ENCODE measurements at places on chromosomes 3 and 15.

DNA sequence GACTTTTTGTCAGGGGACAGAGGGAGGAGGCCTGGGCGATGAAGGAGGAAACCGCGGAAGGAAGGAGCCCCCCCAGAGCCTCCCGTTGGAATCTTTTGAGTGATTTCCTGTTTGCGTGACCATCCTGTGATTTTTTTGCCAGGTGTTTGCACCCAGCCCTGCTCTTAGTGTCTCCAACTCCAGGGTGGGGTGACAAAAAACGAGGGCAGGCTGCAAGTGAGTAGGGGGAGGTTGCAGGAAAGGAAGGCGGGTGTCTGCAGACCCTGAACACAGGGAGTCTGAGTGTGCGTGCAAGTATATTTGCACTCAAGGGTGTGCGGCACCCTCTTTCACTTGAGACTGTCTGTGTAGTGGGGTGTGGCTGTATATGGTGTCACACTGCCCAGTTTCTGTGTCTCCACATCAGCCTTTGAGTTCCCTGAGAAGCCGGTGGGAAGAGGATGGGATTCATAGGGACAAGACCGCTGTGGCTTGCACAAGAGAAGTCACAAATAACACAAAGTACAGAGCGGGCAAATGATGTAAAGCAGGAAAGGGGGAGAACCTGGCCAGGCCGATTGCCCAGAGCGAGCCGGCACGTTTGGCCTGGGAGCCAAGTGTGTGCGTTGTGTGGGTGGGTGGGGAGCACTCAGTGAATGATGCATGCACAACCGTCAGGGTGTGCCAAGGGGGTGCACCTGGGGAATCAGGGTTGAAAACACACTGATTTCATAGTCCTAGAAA is 6.6 kb downstream of the ISLR2 start:
- peak; percentile 36 for DNase-seq

- no peak for DNase-seq
These were observed 46.7 kb downstream of the SLC9C1 start for GRCh38 chr3:112247350-112247749.

GRCh38 chr3:454986-455385 is 258.4 kb downstream of the CHL1 start:
- no peak for DNase-seq

DNA sequence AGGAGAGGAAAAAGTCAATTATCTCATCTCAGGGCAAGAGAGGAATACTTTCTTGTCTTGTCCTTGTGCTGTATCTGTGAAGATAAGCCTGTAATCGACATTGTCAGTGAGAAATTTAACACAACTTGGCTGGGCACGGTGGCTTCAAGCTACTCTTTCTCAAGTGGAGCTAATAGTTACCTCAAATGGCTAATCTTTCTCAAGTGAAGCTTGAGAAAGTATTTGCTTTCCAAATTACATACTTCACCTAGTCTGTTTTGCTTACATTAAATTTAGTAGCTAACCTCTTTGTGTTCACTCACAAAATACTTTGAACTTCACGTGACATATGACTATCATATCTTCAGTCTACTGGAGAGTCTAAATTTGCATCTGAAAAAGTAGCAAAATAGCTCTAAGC is 48.3 kb upstream of the B3GALNT1 start:
- no peak for DNase-seq

GRCh38 chr3:98545940-98546339 is 14.2 kb downstream of the GPR15 start:
- DNase-seq: no peak

- no peak for DNase-seq
These were observed 70.7 kb downstream of the CYP19A1 start for GRCh38 chr15:51267703-51268083.

GRCh38 chr3:188832146-188832545 is 339.6 kb upstream of the TPRG1 start:
- no peak for DNase-seq

- DNase-seq: no peak
These were observed 176.2 kb upstream of the GOLIM4 start for GRCh38 chr3:168271932-168272331.

GRCh38 chr3:181384970-181385369 is 326.8 kb upstream of the SOX2 start:
- no peak for DNase-seq

GRCh38 chr3:123562547-123562946 is 22.3 kb downstream of the HACD2 start:
- DNase-seq: no peak

DNA sequence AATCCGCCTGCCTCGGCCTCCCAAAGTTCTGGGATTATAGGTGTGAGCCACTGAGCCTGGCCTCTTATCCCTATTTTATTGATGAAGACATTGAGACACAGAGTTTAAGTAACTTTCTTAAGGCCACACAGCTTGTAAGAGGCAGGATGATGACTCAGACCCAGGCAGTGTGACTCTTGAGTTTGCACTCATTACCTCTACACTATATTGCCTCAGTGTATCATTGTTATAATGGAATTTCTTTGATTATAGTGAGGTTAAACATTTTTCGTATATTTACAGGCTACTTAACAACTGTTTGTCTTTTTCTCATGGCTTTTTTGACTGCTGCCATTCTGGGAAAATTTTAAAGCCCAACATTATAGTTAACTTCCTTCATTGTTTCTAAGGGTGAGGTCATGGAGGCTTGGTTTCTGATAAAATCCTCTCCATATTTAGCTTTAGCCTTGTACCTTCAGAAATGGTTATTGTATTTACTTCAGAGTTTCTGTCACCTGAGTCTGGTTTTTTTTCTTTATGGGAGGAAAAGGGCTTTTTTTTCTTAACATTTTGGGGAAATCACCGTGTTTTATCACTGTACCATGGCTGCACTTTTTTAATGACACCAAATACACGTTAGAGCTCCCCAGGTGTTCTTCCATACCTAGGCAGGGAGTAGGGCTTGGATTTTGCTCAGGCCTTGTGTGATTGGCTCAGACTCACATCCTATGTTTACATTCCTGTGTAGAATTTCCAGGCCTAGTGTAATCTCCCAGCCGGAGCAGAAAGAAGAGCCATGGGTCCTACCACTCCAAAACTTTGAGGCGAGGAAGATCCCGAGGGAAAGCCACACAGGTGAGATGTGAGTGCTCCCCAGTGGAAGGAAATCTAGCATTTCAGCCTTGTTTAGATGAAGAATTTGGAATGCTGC is 6.3 kb downstream of the ZNF774 start:
- no peak for DNase-seq

DNA sequence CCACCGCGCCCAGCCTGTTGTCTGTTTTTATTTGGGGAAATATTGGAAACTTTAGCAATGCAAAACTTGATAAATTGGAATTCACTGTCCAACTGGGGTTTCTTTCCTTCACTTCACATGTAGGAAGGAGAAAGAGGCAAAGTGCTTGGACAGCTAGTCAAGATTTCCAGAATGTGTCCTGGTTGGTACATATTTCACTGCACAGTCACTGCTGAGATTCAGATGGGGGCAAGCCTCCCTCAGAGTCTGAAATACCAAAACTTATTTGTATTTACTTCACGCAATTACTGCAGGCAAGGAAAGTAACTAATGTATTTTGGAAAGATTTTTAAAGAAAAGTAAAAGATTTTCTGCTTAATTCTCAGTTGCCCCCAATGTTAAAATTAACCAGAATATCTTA is 21.0 kb downstream of the LRRC31 start:
- no peak for DNase-seq

GRCh38 chr15:56715220-56715619 is 18.1 kb downstream of the ZNF280D start:
- DNase-seq: no peak

GRCh38 chr15:39130556-39131379 is 450.1 kb upstream of the THBS1 start:
- DNase-seq: no peak

DNA sequence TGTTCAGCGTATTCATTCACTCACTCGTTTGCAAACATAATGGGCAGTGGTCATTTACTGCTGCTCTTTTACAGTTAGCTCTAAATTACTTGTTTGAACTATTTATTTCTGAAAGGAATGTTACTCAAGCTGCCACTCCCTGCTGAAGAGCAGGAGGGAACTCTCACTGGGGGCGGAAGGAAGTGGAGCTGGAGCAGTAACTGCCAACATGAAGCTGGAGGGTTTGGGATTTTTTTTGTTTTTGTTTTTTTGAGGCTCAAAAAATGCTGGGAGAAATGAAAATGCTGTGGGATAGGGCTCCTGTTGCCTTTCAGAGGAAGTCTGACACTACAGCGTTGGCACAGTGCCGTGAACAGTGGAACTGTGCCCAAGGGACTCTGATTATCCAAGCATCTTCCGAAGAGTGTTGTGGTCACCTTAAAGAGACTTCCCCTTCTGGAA is 44.1 kb downstream of the SENP2 start:
- peak; percentile 53 for DNase-seq

DNA sequence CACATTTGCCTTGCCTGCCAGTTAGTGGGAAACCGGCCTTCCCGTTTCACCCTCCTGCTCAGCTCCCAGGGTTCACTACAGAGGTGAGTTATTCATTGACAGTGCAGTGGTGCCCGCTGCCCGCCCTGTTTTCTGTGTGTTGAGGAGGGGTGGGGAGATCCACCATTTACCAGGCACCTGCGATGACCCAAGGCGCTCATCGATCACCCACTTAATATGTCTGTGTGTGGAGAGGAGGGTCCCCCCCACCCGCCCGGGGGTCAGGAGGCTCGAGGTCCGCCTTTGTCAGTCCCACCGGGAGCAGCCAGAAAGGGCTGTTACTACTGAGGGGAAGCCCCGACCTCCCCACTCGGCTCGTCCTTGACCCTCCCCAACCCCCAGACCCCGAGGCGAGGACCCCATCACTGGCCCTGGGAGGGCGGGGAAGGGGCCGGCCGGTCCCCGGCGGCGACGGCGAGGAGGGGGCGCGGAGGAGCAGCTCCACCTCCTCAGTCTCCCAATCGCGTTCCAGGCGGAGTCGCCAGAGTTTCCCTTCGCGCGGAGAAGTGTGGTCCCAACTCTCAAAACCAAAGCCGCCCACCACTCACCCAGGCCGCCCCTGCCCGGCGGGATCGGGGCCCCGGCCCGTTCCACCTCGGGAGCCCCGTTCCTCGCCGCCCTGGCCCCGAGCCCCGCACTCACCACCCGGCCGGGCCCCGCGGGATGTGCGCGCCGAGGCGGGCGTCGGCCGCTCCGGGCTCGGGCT is 1.1 kb downstream of the PLXNB1 start:
- DNase-seq: peak; percentile 61

GRCh38 chr15:34243226-34243625 is 18.4 kb downstream of the EMC4 start:
- no peak for DNase-seq

GRCh38 chr3:102670986-102671385 is 236.2 kb downstream of the ZPLD1 start:
- no peak for DNase-seq

GRCh38 chr3:195705081-195705991 is 15.4 kb upstream of the MUC20 start:
- DNase-seq: no peak

DNA sequence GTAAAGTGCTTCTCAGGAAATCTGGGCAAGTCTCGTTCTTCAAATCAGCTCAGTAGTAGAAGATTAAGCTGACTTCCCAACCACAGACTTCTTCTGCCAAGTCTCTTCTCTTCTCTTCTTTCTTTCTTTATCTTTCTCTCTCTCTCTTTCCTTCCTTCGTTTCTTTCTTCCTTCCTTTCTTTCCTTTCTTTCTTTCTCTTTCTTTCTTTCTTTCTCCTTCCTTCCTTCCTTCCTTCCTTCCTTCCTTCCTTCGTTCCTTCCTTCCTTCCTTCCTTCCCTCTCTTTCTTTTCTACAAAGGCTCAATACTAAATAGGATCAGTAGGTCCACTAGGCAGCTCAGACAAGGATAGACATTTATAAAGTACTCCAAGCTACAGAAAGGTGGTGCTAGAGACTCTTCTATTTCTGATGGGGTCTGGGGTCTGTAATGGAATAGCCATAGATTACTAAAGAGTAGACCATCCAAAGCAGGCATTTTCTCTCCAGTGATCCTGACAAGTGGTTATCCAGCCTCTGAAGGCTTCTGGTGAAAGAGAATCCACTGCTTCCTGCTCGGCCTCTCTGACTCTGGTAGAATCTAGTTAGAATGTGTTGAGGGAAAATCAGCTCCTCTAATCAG is 100.8 kb downstream of the TPRG1 start:
- DNase-seq: no peak

GRCh38 chr3:185532901-185533300 is 19.5 kb downstream of the LIPH start:
- DNase-seq: no peak

Measured in uterus (tissue), 4 donors.